ENCODE measurements at places on chromosomes 6 and 20. TPM values are rescaled to one million over a fixed set of nuclear protein-coding genes. Genes with fewer than 3 reads are reported as not detected.

The KIF6 gene
- 0.08 TPM for total RNA-seq

The SMLR1 gene
- not detected for total RNA-seq

The PLTP gene
- total RNA-seq = 66.9 TPM

The GTF2H4 gene
- 12.7 TPM for total RNA-seq

The EYA2 gene
- total RNA-seq = 1.6 TPM

The TMC2 gene
- total RNA-seq = not detected

The SUMO4 gene
- total RNA-seq = not detected

Measured in fibroblast of the aortic adventitia (primary cell).